ENCODE measurements at places on chromosomes 11 and 22.

DNA sequence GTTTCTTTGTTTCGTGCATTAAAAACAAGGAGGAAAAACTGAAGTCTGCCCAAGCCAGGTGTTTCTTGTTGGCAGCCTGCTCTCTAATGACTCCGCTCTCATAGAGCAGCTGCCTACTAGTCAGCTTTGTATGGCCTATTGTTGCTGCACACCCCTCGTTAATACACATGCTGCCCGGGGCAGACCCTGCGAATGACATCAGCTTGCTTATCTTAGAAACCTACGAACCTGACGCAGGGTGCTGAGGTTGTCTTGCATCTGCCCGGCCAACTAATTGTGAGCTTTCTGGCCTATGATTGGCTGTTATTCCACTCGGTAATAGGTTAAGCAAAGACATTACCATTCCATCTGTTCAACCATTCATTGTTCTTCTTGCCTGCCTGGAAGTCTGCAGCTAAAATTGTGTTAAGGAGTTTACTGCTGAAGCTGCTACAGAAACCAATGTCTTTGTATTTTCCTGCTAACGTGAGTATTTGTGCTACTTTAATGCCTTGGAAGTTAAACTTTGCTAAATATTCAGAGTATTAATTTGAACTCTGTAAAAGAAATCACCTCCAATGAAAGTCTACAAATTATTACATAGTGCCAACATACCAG is 37.5 kb downstream of the ZC3H12C start:
- H3K27me3 ChIP-seq, result peaks cover 15% of the 10 kb centered on the region
- no peak for DNase-seq

- H3K27ac ChIP-seq, result no peak overlapping the region
- no peak overlapping the region for H3K4me3 ChIP-seq
- no peaks in the 10 kb centered on the region for H3K27me3 ChIP-seq
- H3K36me3 ChIP-seq, result no peaks in the 10 kb centered on the region
- no peak for DNase-seq
- H3K4me1 ChIP-seq, result no peaks in the 10 kb centered on the region
These were observed 254.0 kb upstream of the FAT3 start for GRCh38 chr11:91970624-91971023.

DNA sequence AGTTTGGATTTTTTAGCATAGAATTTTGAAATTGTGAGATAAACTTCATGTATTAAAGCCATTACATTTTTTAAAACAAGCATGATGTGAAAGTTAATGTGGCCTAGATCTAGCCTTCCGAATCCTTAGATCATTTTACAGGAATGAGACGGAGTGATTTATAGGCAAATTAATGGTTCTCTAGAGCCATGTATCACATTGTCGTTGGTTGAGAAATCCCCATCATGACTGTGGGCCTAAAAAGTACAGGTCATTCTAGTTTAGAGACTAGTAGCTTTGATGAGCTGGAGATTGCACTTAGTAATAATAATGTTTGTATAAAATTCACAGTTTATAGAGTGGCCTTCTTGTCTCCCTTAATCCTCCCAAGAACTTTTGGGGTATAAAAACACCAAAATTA is 7.1 kb downstream of the EWSR1 start:
- no peak overlapping the region for H3K27ac ChIP-seq
- no peaks in the 10 kb centered on the region for H3K27me3 ChIP-seq
- no peak overlapping the region for H3K4me3 ChIP-seq
- H3K4me1 ChIP-seq, result peaks cover 42% of the 10 kb centered on the region

DNA sequence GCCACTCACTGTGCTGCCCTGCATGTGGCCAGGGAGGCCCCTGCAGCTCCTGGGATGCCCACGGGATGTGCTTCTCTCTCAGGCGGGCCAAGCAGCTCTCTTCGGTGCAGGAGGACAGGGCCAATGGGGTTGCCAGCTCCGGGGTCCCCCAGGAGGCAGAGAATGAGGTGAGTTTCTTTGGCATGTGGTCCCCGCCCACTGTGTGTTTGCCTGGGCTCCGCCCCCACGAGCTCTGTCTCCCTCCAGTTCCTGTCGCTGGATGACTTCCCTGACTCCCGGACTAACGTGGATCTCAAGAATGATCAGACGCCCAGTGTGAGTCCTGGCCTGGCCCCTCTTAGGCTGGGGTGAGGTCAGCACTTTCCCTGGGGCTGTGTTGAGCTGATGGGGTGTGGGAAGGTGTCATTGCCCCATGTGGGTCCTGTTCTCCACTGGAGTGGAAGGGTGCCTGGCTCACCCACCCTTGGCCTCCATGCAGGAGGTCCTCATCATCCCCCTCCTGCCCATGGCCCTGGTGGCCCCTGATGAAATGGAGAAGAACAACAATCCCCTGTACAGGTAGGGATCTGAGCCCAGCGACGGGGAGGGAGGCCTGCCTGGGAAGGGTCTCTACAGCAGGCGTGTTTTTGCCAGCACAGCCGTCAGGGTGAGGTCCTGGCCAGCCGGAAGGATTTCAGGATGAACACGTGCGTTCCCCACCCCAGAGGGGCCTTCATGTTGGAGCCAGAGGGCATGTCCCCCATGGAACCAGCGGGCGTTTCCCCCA is 7.7 kb downstream of the SCO2 start:
- peaks cover 8% of the 10 kb centered on the region for H3K4me1 ChIP-seq
- DNase-seq, result no peak
- H3K27ac ChIP-seq, result no peak overlapping the region
- peaks cover 13% of the 10 kb centered on the region for H3K36me3 ChIP-seq
- H3K27me3 ChIP-seq, result no peaks in the 10 kb centered on the region

- DNase-seq, result no peak
- peaks cover 2% of the 10 kb centered on the region for H3K27me3 ChIP-seq
- peaks cover 6% of the 10 kb centered on the region for H3K4me1 ChIP-seq
- H3K4me3 ChIP-seq, result no peak overlapping the region
- no peaks in the 10 kb centered on the region for H3K36me3 ChIP-seq
- H3K27ac ChIP-seq, result no peak overlapping the region
These were observed 56.6 kb downstream of the LINC01488 start for GRCh38 chr11:69537855-69538640.

GRCh38 chr11:125192183-125192582 is 27.6 kb downstream of the PKNOX2 start:
- no peaks in the 10 kb centered on the region for H3K4me1 ChIP-seq
- no peak overlapping the region for H3K4me3 ChIP-seq
- H3K27me3 ChIP-seq, result peaks cover 26% of the 10 kb centered on the region
- no peaks in the 10 kb centered on the region for H3K36me3 ChIP-seq
- no peak overlapping the region for H3K27ac ChIP-seq
- DNase-seq, result no peak

DNA sequence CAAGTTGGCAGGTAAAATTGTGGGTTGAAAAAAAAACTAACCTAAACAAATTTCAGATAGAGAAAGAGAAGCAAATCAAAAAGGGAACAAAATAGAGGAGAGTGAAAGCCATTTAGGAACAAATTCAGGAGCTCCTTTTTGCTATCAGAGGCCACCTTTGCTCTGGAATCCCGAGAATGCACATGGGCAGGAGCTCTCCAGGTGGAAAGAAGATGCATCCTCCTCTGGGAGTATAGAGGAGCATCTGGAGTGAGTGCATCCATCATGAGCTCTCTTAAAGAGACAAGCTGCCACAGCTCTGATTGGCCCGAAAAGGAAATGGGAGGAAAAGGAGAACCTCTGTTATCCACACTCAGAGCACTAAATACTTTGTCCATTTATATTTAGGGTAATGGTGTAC is 26.3 kb downstream of the MRGPRX1 start:
- no peaks in the 10 kb centered on the region for H3K36me3 ChIP-seq
- H3K4me1 ChIP-seq, result no peaks in the 10 kb centered on the region
- H3K27ac ChIP-seq, result no peak overlapping the region
- peaks cover 12% of the 10 kb centered on the region for H3K27me3 ChIP-seq

GRCh38 chr11:32034149-32034548 is 56.7 kb upstream of the RCN1 start:
- DNase-seq, result no peak
- no peak overlapping the region for H3K4me3 ChIP-seq
- H3K27ac ChIP-seq, result no peak overlapping the region
- no peaks in the 10 kb centered on the region for H3K4me1 ChIP-seq
- H3K36me3 ChIP-seq, result no peaks in the 10 kb centered on the region

GRCh38 chr22:49826603-49827270 is 936 bp downstream of the BRD1 start:
- H3K27me3 ChIP-seq, result no peaks in the 10 kb centered on the region
- peaks cover 26% of the 10 kb centered on the region for H3K4me1 ChIP-seq
- DNase-seq, result peak; percentile 71
- peak overlapping the region; percentile 87 for H3K4me3 ChIP-seq

GRCh38 chr22:42214633-42215415 is 55.6 kb downstream of the TCF20 start:
- H3K27me3 ChIP-seq, result no peaks in the 10 kb centered on the region
- H3K4me3 ChIP-seq, result no peak overlapping the region
- peaks cover 13% of the 10 kb centered on the region for H3K36me3 ChIP-seq
- H3K27ac ChIP-seq, result no peak overlapping the region

DNA sequence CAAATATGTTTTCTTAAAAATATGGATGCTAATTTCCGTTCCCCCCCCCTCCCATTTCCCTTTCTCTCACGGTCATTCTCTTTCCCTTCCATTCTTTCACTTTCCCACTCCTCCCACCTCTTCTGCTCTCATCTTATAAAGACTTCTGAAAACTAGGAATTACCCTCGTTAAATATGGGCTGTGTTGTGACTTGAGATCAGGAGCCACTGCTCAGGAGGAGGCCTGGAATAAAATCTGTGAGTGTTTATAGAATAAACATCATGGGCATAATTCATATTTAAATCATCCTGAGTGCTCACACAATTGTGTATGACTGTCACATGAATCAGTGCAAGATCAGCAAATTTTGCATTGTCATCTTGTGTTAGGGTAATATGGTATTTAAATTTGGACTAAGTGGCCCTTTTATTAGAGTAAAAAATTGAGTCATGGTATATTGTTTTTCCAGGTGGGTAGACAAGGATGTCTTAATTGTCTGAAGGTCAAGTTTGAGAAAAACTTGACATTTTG is 208.0 kb downstream of the DDX10 start:
- DNase-seq, result no peak
- no peak overlapping the region for H3K4me3 ChIP-seq
- no peaks in the 10 kb centered on the region for H3K27me3 ChIP-seq
- H3K4me1 ChIP-seq, result peaks cover 24% of the 10 kb centered on the region
- H3K36me3 ChIP-seq, result peaks cover 6% of the 10 kb centered on the region
- no peak overlapping the region for H3K27ac ChIP-seq

DNA sequence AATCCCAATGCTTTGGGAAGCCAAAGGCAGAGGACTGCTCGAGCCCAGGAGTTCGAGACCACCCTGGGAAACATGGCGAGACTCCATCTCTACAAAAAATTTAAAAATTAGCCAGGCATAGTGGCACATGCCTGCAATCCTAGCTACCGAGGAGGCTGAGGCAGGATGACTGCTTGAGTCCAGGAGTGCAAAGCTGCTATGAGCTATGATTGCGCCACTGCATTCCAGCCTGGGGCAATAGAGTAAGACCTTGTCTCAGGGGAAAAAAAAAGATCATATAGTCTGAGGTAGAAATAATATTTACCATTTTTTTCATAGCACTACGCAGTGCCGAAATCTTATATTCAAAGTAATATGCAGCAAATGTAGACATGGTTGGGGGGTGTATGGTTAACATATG is 47.8 kb downstream of the MRTFA start:
- DNase-seq, result no peak
- H3K27me3 ChIP-seq, result no peaks in the 10 kb centered on the region
- H3K4me3 ChIP-seq, result no peak overlapping the region
- peaks cover 9% of the 10 kb centered on the region for H3K4me1 ChIP-seq

GRCh38 chr11:8221917-8222495 is 41.7 kb downstream of the LMO1 start:
- peaks cover 4% of the 10 kb centered on the region for H3K4me1 ChIP-seq
- peaks cover 9% of the 10 kb centered on the region for H3K27me3 ChIP-seq
- H3K36me3 ChIP-seq, result no peaks in the 10 kb centered on the region
- no peak overlapping the region for H3K27ac ChIP-seq
- H3K4me3 ChIP-seq, result no peak overlapping the region

DNA sequence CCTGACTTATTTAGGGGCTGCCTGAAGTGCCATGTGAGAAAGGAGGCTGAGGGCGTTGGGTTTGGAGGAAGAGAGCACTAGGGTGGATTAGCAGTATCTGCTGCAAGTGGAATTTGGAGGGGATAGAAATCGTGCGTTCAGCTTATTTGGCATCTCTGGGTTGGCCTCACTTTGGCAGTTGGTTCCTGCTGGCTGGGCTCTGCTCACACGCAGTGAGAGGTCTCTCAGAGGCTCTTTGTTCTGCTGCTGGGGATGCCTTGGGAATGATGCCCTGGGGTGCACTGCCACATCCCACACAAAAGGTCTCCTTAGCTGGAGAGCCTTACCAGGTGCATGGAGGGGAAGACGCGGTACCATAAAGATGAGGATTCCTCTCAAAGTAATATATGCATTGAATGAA is 17.7 kb upstream of the MICAL2 start:
- no peak for DNase-seq
- no peak overlapping the region for H3K4me3 ChIP-seq
- H3K27ac ChIP-seq, result no peak overlapping the region
- peaks cover 8% of the 10 kb centered on the region for H3K27me3 ChIP-seq
- H3K4me1 ChIP-seq, result peaks cover 35% of the 10 kb centered on the region
- H3K36me3 ChIP-seq, result no peaks in the 10 kb centered on the region

GRCh38 chr11:78039391-78039918 is 16.4 kb upstream of the KCTD14 start:
- H3K27me3 ChIP-seq, result peaks cover 3% of the 10 kb centered on the region
- H3K36me3 ChIP-seq, result peaks cover 2% of the 10 kb centered on the region
- peak overlapping the region; percentile 78 for H3K27ac ChIP-seq

DNA sequence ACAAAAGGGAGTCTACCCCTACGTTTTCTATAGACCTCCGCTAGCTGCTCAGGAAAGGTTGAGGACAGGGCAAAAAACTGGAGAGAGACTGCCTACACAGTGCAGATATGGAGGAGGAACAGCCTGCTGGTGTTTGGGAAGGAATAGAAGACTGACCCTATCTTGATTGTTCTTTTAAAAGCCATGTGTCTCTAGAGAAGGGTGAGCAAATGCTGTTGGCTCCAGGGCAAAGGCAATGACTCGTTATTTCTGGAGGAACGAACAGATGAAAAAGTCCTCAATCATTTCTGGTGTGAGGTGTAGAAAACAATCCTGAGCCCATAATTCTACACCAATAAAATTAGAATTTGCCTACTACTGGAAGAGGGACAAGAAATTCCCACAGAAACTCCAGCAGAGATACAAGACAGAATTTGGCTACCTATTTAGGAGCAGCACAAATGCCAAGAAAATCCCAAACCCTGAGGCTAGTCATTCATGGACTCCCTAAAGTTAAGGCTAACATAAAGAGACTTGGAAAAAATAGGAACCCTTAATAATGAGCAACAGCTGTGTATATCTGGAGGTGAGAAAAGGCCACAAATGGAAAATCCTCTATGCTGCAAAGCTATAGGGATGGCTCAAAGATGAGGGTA is 1206.3 kb upstream of the CNTN5 start:
- H3K4me1 ChIP-seq, result no peaks in the 10 kb centered on the region
- H3K27me3 ChIP-seq, result no peaks in the 10 kb centered on the region
- H3K36me3 ChIP-seq, result no peaks in the 10 kb centered on the region

Measured in activated naive CD8-positive, alpha-beta T cell treated with anti-CD3 and anti-CD28 coated beads, Interleukin-2, amount 10 ng/mL, durations not matched to agents 7 days and 5 days (primary cell).